ENCODE measurements at places on chromosomes 7 and 10.

GRCh38 chr7:5421714-5422395 lies 1.8 kb downstream of the TNRC18 start:
- DNase-seq, result peak; percentile 3

GRCh38 chr10:112526906-112527305 lies 79.9 kb downstream of the VTI1A start:
- peak; percentile 34 for DNase-seq

- DNase-seq, result no peak
Observed at GRCh38 chr10:63268149-63268797, 135.1 kb downstream of the NRBF2 start.

DNA sequence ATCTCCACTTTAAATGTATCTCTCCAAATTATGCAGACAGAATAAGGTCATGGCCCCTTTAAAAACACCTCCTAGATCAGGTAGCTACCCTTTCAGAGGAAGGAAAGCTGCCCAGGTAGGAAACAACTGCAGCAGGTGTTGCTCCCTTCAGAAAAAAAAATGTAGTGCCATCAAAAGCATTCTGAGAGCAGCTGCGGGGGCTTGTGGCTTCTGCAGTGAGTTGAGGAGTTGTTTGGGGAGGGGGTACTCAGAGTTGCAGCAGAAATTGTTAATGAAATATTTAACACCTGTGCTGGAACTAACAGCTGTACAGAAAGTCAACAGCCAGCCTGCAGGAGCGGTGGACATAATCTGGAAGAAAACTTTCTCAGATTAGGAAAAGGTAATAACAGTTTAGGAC lies 24.0 kb downstream of the CDHR3 start:
- no peak for DNase-seq

GRCh38 chr7:8322667-8323066 lies 60.7 kb upstream of the ICA1 start:
- DNase-seq, result no peak

DNA sequence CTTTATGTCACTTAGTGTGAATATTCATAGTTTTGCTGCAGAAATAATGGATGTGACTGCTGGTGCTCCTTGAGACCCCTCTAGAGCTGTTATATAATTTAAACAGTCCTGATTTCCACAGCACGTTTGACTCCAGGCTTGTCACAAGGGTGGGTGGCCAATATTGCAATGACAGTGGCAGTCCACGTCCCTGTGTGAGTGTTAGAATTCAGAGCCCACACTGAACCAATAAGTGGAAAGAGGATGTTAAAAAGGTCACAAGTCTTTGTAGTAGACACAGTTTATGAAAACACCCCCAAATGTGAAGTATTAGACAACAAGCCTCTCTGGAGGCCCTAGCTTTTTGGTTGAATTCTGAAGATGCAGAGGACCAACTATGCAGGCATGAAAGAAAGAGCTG lies 2.0 kb downstream of the PPP1R17 start:
- DNase-seq, result no peak

DNA sequence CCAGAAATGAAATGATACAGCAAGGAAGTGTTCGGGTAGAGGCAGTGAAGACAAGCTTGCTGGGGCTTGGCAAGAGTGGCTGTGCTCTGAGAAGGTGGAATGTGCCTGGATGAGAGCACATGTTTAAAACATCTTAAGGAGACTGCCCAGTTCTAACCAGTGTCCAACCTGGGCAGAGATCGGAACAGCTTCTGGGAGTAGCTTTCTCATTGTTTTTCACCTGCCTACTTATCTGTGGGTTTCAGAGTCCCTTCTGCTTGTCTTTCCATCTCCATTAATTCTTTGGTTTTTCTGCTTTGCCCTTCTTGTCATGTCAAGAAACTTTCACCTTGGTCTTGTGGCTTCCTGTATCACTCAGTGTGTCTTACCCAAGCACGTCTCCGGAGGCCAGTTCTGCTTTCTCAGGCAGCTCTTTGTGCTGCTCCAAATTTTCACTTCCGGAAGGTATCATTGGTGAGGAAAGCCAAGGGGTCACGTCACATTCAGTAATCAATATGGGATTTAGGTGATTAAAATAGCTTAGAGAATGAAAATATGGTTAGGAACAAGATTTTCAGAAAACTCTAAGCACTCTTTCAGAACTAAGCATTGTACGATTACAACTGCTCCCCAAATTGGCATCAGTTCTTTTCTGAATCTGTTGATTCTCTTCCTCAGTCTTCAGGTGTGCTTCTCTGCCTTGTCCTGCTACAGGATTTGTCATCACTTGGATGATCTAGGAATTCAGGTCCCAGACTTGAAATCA lies 5.5 kb upstream of the LAMB4 start:
- no peak for DNase-seq

GRCh38 chr7:89908736-89909135 lies 245.5 kb upstream of the STEAP1 start:
- DNase-seq, result no peak

DNA sequence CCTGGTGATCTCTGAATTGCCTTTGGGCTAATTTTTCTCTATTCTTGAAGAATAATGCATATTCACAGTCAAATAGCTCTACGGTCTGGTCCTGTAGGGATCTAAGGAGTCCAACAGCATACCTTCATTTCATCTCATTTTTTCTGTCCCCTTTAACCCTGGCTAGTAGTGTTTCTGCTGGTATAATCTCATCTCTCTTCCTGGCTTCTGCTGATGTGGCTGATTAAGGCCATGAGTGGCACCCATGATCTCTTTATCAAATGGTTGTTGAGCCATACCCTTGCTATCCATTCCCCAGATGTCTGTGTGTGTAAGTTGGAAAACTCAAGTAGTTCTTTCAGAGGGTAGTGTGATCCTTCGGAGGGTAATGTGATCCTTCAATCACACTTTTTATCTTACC lies 119.5 kb downstream of the MARCHF5 start:
- no peak for DNase-seq

DNA sequence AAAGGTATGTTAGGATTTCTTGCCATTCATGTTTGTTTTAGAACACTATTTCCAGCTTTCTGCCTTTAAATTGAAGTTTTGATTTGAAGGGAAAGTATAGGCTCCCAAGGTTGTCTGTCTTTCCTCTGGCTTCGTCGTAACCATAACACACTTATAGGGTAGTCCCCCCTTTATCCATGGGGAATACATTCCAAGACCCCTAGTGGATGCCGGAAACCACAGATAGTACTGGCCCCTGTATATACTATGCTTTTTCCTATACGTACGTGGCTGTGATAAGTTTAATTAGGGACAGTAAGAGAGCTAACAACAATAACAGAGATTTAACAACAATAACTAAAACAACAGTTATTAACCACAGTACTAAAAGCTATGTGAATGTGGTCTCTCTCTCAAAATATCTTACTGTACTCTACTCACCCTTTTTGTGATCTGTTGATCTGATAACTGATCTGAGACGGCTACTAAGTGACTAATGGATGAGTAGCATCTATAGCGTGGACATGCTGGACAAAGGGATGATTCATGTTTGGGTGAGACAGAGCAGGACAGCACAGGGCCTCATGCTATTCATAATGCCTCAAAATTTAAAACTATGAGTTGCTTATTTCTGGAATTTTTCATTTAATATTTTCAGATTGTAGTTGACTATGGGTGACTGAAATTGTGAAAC lies 273.1 kb downstream of the AUTS2 start:
- no peak for DNase-seq

- DNase-seq, result peak; percentile 57
Observed at GRCh38 chr10:119602241-119603095, 5.7 kb upstream of the TIAL1 start.

GRCh38 chr10:79123547-79123963 lies 54.8 kb downstream of the ZMIZ1 start:
- DNase-seq, result no peak

GRCh38 chr7:154364170-154364569 lies 312.0 kb downstream of the DPP6 start:
- DNase-seq, result no peak

GRCh38 chr7:130090745-130091532 lies 20.6 kb downstream of the KLHDC10 start:
- no peak for DNase-seq

GRCh38 chr10:103829838-103830465 lies 25.4 kb downstream of the SH3PXD2A start:
- no peak for DNase-seq

- DNase-seq, result no peak
Observed at GRCh38 chr10:34931216-34931615, 116.1 kb upstream of the PARD3 start.

DNA sequence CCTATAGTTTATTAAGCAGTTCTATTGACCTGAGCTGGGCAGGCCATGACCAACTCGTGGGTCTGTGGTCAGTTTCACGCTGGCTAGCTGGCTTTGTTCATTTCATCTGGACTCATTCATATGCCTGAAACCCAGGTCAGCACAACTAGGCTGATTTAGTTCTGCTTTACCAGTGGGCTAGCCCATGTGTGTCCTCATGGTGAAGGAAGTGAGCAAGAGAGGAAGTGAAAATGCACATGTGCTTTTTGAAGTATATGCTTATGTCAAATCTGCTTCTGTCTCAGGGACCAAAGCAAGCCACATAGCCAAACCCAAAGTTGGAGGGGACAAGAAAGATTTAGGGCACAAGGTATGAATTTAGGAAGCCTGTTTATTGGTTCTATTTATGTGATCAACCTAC lies 154.5 kb downstream of the RNF133 start:
- no peak for DNase-seq

- DNase-seq, result no peak
Observed at GRCh38 chr10:76998451-76998850, 639.2 kb downstream of the KCNMA1 start.

- DNase-seq, result no peak
Observed at GRCh38 chr7:73567846-73568685, 10.3 kb downstream of the TBL2 start.

DNA sequence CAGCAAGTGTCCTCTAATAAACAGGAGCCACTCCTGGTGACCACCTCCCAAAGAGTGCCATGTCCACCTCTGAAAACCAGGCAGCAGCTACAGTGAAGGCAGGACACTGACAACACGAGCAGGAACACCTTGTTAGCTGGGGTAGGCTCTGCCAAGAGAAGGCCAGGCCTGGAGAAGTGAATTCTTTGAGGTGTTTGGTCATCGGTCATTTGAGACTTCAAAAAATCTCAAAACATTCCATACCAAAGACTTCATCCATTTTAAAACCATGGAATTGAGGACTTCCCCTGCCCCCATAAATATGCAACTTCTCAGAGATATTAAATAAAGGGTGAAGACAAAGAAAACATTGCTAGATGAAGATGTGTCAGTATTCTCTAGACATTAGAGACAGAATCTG lies 28.4 kb upstream of the OPALIN start:
- DNase-seq, result no peak

GRCh38 chr7:105578496-105578895 lies 2.8 kb downstream of the EFCAB10 start:
- no peak for DNase-seq

DNA sequence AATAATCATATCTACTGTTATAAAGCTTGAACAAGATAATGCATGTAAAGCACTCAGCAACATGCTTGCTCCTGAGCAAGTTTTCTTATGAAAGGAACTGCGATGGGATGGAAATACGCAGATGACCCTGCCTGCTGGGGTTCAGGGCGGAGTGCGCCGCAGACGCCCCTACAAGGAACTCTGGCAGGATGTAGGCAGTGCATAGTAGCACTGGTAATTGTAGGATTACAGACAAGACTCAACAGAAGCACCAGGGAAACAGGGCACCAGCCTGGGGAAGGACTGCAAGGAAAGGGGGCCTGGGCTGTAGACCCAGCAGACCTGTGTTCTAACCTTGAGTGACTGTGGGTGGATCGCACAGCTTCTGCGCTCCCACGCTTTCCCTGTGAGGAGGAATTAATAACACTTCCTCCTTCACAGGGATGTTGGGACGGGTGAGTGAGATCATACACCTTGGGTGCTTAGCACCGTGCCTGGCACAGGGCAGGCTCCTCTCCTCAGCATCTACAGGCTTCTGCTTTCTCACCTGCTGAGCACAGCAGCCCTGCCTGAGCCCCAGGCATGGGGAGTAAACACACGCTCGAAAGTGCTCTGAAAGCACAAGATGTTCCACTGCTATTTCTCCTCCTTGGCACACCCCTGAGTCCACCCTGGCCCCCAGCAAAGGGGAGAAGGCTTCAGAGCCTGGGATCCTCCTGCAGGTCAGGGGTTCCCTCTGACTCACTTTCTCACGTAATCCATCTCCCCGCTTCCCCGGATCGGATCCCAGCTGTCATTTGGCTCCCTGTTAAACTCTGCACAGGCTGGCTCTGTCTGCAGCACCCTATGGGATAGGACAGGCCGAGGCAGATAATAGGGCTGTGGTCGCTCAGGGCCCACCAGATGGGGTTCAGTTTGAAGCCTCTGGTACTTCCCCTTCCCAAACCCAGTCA lies 19.2 kb downstream of the ITPRIP start:
- DNase-seq, result no peak

DNA sequence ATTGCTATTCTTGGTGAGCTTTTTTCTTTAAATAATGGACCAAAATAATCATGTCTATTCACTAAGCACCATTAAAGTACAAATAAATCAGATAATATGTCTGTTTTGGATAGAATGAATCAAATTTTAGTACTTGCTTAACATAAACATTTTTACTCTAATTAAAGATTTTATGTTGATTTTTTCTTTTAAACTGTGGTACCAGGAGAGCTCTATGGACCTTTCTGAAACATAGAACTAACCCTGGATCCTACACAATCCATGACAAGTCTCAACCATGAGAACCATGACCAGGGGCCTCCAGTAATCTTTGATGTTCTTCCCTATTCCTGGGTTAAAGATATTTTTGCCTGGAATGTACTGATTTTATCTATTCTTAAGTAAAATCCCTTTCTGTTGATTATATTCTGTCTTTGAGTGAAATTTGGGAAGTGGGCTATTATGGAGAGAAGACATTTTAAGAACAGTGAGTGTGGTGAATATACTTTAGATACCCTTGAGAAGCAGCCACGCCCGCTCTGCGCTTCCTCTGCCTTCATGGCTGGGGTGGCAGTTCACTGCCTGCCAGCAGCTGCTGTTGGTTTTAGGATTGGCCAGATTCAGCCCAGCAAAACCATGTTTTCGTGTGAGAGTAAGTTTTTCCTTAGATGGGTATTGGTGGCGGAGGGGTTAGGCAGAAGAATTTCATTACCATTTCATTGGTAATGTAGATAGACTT lies 42.2 kb upstream of the BHLHA15 start:
- no peak for DNase-seq

DNA sequence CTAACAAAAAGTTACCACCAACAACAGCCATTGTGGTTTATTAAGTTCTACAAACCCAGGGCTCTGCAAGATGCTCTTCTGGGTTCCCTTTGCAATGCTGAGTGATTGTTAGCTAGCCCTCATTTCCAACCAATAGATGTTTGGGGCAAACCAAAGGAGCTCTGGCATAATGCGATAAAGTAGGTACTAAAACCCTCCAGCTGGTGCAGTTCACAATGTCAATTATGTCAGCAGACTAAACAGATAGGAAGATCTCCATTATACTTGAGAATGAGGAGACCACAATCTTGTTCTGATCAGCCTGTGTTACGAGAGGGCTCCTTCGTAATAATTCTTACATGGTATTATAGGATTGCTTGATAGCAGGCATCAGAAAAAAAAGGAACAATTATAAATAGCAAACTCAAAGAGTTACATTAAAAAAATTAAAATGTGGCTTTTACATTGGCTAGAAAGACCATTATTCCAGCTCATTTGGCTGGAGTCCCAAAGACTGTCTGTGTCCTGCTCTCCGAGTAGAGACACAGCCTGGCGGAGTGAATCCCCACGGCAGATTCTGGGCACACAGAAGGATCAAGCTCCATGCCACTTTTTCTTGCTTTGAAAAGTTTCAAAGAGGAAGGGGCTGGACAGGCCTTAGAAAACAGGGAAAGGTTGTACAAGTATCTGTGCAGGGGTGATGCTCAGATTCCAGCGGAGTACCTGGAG lies 93.8 kb downstream of the ZRANB1 start:
- DNase-seq, result no peak

- no peak for DNase-seq
Observed at GRCh38 chr7:43204081-43204480, 91.6 kb downstream of the HECW1 start.

- no peak for DNase-seq
Observed at GRCh38 chr10:42988069-42988468, 88.8 kb upstream of the RET start.

Data from iPS-NIHi11 (cell line).